Thyroid gland (tissue), 4 donors: ENCODE measurements at places on chromosomes 6 and 20. TPM values are rescaled to one million over a fixed set of nuclear protein-coding genes. Genes with fewer than 3 reads are reported as not detected.
A peak's percentile ranks its signal among the peaks of the same experiment; 100 is the strongest.

DNA sequence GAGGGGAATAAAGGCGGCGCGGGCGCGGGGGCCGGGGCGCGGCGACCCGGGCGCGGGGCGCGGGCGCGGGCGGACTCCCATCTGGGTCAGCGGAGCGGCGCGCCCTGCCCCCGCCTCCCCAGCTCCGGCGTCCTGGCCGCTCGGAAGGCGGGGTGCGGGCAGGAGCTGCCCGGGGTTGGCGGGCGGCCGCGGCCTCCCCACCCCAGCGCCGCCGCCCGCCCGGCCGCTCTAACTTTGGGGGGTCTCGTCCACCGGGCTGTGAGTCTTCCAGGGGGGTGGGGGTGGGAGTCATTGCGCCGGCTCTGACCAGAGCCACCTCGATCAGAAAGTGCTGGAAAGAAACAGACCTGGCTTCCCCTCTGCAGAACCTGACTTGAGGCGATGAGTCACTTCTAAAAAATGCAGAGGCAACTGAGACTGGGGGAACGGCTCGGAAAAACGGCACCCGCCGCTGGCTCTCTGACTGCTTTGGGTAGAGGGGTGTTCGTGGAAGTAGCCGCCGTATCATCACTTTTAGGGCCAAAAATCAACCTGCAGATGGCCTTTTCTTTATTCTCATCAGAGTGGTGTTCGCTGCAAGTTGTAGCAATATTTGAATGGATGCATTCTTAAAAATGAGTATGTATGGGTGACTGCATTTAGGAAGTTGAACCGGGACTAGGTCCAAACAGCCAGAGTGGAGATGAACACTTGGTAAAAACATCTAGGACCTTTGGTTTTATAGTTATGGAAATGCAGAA lies 667 bp downstream of the CAP2 start:
- DNase-seq, result peak; percentile 75
- no peaks in the 10 kb centered on the region for H3K27me3 ChIP-seq
- peak overlapping the region; percentile 84 for H3K4me3 ChIP-seq
- peak overlapping the region; percentile 95 for H3K27ac ChIP-seq
- H3K36me3 ChIP-seq, result no peaks in the 10 kb centered on the region
- peaks cover 4% of the 10 kb centered on the region for H3K4me1 ChIP-seq

DNA sequence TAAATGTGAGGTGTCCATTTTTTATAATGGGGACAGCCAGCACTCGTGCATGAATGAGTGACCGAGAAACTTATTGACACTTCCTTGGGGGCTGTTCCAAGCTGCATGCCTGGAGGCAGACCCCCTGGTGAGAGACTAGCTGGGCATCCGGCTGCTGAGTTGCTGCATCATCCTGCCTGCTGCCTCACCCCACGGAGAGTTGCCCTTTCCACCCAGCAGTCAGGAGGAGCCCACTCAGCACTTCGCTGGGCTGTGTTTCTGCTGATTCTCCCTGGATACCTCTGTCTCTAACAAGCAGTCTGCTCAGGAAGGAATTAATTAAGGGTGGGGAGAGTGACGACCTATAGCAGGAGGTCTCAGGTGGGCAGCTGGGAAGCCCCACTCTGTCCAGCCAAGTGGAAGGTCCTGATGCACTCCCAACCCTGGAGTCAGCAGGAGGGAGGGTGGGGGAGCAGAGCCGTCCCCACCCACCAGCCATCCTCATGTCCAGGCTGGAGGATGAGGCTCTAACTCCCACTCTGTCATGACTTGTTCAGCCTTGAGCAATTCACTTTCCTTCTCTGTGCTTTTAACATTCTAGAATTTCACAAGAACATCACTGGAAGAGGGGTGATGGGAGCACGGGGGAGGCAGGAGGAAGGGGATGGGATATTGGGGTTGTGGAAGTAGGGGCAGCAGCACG lies 177.3 kb downstream of the LRFN2 start:
- DNase-seq, result no peak
- H3K4me3 ChIP-seq, result no peak overlapping the region
- H3K27ac ChIP-seq, result no peak overlapping the region
- no peaks in the 10 kb centered on the region for H3K27me3 ChIP-seq
- no peaks in the 10 kb centered on the region for H3K4me1 ChIP-seq
- H3K36me3 ChIP-seq, result no peaks in the 10 kb centered on the region

DNA sequence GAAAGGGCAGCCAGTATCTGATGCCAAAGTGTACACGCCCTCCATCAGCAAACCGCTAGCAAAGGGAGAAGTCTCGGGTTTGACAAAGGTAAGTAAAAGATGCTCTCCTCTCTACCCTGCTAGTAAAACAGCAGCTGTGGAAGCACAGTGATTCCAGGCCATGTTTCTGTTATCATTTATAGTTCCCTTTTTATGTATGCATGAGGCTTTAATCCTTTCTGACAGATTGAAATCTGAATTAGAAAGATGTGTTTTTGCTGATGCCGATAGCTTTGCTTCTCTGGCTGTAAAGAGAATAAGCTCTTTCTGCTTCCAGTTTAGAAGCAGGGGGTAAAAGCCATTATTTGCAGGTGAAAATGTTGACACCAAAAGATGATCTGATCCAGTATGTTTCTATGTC lies 392.4 kb upstream of the SOX4 start:
- H3K27me3 ChIP-seq, result no peaks in the 10 kb centered on the region
- DNase-seq, result no peak
- no peak overlapping the region for H3K27ac ChIP-seq
- no peaks in the 10 kb centered on the region for H3K36me3 ChIP-seq
- peaks cover 13% of the 10 kb centered on the region for H3K4me1 ChIP-seq

DNA sequence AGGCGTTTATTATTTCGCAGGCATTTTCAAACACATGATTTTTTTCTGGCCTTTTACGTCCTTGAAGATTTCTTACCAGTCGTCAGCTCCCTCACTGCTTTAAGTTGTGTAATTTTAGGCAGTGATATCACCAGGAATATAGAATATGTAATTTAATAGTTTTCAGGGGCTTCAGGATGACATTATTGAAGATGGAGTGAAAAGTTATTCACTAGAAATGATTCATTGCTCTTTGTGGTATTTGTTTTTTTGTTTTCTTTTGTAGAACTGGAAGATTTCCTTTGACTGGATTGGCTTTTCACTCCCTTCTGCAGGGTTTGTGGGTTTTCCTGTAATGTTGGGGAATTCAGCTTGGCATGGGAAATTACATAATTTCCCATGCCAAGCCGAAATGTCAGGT lies 2.0 kb downstream of the LRRC1 start:
- no peak for DNase-seq
- H3K4me3 ChIP-seq, result peak overlapping the region; percentile 83
- H3K27me3 ChIP-seq, result no peaks in the 10 kb centered on the region
- H3K4me1 ChIP-seq, result peaks cover 22% of the 10 kb centered on the region
- peak overlapping the region; percentile 87 for H3K27ac ChIP-seq

- no peak overlapping the region for H3K27ac ChIP-seq
- H3K36me3 ChIP-seq, result no peaks in the 10 kb centered on the region
- no peak for DNase-seq
Observed at GRCh38 chr6:139448051-139448649, 73.7 kb upstream of the CITED2 start.

GRCh38 chr6:40734607-40735006 lies 147.4 kb upstream of the LRFN2 start:
- DNase-seq, result no peak
- H3K4me1 ChIP-seq, result no peaks in the 10 kb centered on the region
- H3K27me3 ChIP-seq, result no peaks in the 10 kb centered on the region
- H3K27ac ChIP-seq, result no peak overlapping the region

DNA sequence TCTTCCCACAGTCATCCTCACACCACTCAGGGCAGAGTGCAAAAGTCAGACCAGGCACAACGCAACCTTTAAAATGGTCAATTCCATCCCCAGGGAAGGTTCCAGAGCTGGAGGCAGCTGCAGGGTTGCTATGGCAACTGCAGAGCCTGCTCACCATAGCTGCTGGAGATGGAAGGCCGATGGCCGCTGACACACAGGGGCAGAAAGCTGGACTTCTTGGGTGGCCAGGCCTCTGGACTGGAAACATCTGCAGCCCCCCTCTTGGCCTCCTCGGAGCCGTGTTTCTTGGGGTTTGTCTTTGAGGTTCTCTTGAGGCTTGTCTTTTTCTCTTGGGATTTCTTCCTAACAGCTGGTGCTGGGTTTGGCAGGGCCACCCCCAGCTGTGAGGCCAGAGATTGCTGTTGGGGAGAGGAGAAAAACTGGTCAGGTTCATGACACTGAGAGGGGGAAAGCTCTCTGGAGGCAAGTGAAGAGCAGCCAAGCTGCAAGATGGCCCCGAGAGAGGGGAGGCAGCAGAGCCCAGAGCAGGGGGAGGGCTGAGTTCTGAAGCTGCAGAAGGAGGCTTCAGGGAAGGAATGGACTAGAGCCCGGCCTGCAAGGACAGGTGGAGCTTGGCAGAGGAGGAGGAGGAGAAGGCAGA lies 10.2 kb downstream of the BNIP5 start:
- H3K36me3 ChIP-seq, result no peaks in the 10 kb centered on the region
- no peaks in the 10 kb centered on the region for H3K4me1 ChIP-seq
- H3K27me3 ChIP-seq, result no peaks in the 10 kb centered on the region
- no peak overlapping the region for H3K27ac ChIP-seq
- no peak overlapping the region for H3K4me3 ChIP-seq

GRCh38 chr6:22709803-22710202 lies 140.4 kb downstream of the HDGFL1 start:
- no peaks in the 10 kb centered on the region for H3K4me1 ChIP-seq
- no peak overlapping the region for H3K27ac ChIP-seq
- no peaks in the 10 kb centered on the region for H3K36me3 ChIP-seq
- DNase-seq, result no peak
- H3K4me3 ChIP-seq, result no peak overlapping the region

DNA sequence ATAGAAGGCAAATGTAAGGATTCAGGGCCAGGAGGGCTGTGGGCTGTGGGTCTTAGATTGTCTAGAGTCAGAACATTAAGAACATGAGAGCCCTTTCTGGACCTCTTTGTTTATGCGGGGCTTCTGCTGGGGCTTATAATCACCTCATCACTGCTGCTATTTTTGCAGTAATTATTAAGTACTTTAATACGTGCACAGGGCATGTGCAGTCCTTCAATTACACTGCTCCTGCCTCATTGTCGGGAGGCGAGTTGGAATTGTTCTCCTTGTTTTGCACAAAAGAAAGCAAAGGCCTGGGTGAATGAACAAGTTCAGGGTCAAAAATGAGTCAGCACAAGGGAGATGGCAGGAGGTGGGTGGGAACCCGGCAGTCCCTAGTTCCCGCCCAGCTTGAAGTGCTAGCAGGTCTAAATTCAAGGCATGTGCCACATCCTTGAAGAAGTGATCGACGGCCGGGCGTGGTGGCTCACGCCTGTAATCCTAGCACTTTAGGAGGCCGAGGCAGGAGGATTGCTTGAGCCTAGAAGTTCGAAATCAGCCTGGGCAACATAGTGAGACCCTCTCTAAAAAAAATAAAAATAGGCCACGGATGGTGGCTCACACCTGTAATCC lies 34.4 kb upstream of the PTPN1 start:
- peaks cover 8% of the 10 kb centered on the region for H3K4me1 ChIP-seq
- H3K4me3 ChIP-seq, result no peak overlapping the region
- DNase-seq, result peak; percentile 22
- no peaks in the 10 kb centered on the region for H3K36me3 ChIP-seq
- no peak overlapping the region for H3K27ac ChIP-seq

- H3K27ac ChIP-seq, result no peak overlapping the region
- DNase-seq, result no peak
- H3K4me1 ChIP-seq, result peaks cover 19% of the 10 kb centered on the region
- no peaks in the 10 kb centered on the region for H3K36me3 ChIP-seq
- H3K4me3 ChIP-seq, result no peak overlapping the region
- no peaks in the 10 kb centered on the region for H3K27me3 ChIP-seq
Observed at GRCh38 chr20:4924032-4924431, 77.3 kb downstream of the SLC23A2 start.

GRCh38 chr6:68653706-68654089 lies 18.6 kb downstream of the ADGRB3 start:
- H3K27ac ChIP-seq, result no peak overlapping the region
- no peak overlapping the region for H3K4me3 ChIP-seq
- no peak for DNase-seq
- no peaks in the 10 kb centered on the region for H3K4me1 ChIP-seq

- H3K27me3 ChIP-seq, result no peaks in the 10 kb centered on the region
- no peak for DNase-seq
- H3K27ac ChIP-seq, result no peak overlapping the region
- no peak overlapping the region for H3K4me3 ChIP-seq
- no peaks in the 10 kb centered on the region for H3K4me1 ChIP-seq
Observed at GRCh38 chr6:79833264-79833963, 113.9 kb downstream of the ELOVL4 start.

- no peak overlapping the region for H3K4me3 ChIP-seq
- no peak for DNase-seq
- peaks cover 5% of the 10 kb centered on the region for H3K4me1 ChIP-seq
Observed at GRCh38 chr6:89999945-90000825, 105.9 kb downstream of the GJA10 start.

DNA sequence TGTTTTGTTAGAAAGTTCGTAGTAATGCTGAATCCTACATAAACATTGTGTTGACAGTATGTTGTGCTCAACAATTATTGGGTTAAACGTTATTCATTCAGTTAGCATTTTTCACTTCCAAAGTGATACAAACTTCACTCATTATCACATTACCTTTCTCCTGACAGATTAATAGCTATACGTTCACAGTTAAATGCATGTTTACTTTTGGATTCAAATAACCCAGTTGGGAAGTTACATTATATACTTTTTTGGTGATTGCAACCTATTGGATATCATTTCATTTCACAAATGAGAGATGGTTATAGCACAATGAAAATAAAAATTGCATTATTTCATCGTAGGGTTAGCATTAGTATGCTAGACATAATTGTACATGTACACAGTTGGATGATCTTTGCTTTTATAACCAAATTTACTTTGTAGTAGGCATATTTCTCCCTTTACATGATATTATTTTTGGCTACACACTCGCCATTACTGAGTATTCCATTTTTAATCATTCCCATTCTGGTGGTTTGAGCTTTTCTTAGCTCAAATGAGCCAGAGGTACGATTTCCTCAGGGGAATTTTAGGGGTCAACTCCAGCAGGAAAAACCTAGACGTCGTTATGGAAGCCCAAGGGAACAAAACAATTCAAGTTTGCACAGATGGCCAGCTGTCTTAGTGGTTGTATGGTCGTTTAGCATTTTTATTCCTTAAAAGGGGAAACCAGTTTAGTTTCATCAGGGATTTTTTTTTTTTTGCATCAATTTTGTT lies 2.1 kb upstream of the HIVEP1 start:
- peak overlapping the region; percentile 80 for H3K4me3 ChIP-seq
- no peak for DNase-seq
- no peaks in the 10 kb centered on the region for H3K27me3 ChIP-seq
- peak overlapping the region; percentile 93 for H3K27ac ChIP-seq
- peaks cover 23% of the 10 kb centered on the region for H3K4me1 ChIP-seq

The RHAG gene
- not detected for total RNA-seq

The LRRN4 gene
- not detected for total RNA-seq

GRCh38 chr20:39222101-39222500 lies 260.0 kb downstream of the DHX35 start:
- H3K36me3 ChIP-seq, result no peaks in the 10 kb centered on the region
- no peak overlapping the region for H3K27ac ChIP-seq
- no peaks in the 10 kb centered on the region for H3K27me3 ChIP-seq
- no peak for DNase-seq
- H3K4me3 ChIP-seq, result no peak overlapping the region

DNA sequence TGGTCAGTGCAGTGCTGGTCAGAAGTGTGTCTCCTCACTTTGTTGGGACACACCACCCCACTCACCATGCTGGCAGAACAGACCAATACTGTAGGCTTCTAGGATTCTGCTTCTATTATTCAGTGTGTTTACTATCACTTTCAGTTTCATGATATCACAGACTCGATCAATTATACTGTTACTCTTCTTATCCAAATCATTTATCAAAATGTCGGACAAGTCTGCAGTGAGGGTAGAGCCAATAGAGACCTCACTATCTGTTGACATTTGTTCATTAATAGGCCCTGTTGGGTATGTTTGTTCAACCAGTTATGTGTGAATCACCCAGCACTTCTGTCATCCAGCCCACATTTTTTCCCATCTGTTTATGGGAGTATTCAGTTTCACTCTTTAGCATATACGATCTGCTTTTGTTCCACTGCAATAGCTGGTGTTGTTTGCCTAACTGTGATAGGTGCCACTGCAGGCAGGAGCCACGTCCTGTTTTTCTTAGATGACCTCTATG lies 140.1 kb downstream of the NRN1 start:
- H3K36me3 ChIP-seq, result no peaks in the 10 kb centered on the region
- H3K4me1 ChIP-seq, result no peaks in the 10 kb centered on the region

The KIAA1755 gene
- total RNA-seq, result 1.9 TPM
